ENCODE measurements at places on chromosomes 3 and 15. TPM values are rescaled to one million over a fixed set of nuclear protein-coding genes. Genes with fewer than 3 reads are reported as not detected.

Gene EPHB1
- 1.5 TPM for total RNA-seq

Gene SI
- not detected for total RNA-seq

Gene SAMD7
- total RNA-seq: not detected

Gene ROPN1
- 0.36 TPM for total RNA-seq

Gene CTXN2
- not detected for total RNA-seq

Data from right cardiac atrium (tissue), 5 donors.